ENCODE measurements at places on chromosomes 13 and 19. TPM values are rescaled to one million over a fixed set of nuclear protein-coding genes. Genes with fewer than 3 reads are reported as not detected.

Gene CBY2
- not detected for total RNA-seq

Gene TUBA3C
- not detected for total RNA-seq

Gene N4BP2L1
- total RNA-seq: 1.1 TPM

Gene PNMA8B
- total RNA-seq: 0.10 TPM

Gene KCNN1
- total RNA-seq: 0.61 TPM
